ENCODE measurements at places on chromosomes 1 and 21.

DNA sequence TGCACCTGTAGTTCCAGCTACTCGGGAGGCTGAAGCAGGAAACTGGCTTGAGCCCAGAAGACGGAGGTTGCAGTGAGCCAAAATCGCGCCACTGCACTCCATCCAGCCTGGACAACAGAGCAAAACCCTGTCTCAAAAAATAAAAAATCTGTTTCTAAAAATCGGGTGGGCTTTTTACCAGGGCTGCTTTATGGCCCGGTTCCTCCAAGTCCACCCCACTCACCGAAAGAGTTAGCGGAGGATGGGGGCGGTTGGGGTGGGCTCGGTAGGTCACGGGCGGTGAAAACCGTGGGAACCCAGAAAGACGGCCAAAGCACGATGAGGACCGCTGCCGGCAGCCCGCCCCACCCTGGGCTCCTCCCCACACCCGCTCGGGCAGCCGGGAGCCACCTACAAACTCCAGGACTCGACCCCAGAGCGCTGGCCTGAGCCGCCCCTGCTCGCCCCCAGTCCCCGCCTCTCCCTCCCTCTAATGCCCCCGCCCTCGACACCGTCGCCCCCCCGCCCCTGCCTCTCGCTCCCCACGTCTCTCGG, 846 bp upstream of the PER3 start:
- peak; percentile 19 for DNase-seq

DNA sequence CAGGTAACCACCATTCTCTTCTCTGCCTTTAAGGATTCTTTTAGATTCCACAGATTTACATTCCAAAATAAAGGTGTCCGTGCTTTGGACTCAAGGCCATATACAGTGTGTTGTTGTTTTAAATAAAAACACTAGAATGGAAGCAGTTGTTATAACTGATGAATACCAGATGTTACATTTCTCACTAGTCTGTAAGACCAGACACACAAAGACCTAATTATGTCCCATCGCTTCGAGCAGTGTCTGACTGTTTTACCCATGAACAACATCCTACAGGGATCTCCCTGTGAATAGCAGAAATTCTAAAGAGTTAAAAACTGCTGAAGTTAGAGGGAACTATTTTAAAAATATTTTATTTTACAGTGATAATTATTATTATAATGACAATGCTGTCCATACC, 574.7 kb upstream of the ZP4 start:
- no peak for DNase-seq

DNA sequence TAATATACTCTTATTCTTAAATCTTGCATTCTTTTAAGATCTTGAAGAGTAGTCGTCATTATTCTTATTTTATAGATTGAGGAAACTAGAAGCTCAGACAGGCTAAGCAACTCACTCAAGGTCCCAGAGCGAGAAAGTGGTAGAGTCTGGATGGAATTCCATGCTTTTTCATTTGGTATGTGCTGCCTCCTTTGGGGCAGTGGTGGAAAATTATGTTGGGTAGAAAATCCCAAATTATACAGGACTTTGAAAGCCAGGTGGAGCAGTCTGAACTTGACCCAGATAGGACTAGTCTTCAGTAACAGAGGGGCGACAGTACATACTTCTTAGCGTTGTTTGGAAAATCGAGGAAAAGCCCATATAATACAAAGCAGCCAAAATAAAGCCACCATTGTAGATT, 205.6 kb downstream of the ATG4C start:
- no peak for DNase-seq

DNA sequence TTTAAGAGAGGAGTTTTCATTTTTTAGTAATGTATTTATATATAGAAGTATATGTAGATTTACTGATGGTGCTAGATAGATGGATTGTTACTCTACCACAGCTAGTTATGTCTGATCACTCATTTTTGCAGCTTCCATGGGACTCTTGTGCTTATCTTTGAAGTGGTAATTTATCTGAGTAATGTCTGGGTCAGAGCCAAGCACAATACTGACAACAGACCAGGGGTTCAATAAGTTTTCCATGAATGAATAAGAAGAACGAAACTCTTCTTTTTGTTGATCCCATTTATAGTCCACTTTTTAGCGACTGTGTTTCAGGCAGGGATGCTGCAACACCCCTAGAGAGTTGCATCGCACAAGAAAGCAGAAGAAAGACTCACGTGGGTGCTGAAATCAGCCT, 935.2 kb downstream of the PLA2G4A start:
- no peak for DNase-seq

- no peak for DNase-seq
Measured at GRCh38 chr1:54297596-54298283, 97.8 kb downstream of the MRPL37 start.

DNA sequence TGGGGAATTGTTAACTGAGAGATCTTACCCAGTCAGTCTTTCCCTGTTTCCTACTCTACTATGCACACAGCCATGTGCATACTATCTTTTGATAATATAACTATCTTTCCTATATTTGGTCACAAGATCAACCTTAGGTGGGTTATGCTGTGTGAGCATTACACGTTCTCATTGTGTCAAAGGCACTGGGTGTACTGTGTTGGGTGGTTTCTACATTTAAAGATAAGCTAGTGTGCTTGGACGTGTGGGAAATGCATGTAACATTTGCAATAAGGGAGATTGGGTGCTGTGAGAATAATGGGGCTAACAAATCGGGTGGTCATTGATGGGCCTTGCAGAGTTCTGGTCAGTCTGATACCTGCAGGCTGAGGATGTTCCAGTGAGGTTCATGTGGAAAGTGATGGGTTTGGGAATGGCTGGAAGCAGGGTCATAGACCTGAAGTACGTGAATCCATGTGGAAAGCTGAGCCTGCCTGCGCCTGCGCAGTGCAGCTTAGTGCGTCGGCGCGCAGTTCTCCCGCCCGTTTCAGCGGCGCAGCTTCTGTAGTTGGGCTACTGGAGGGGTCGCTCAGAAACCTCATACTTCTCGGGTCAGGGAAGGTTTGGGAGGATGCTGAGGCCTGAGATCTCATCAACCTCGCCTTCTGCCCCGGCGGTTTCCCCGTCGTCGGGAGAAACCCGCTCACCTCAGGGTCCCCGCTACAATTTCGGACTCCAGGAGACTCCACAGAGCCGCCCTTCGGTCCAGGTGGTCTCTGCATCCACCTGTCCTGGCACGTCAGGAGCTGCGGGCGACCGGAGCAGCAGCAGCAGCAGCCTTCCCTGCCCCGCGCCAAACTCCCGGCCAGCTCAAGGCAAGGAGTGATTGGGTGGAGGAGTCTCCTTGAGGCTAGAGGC, at the start of gene MSH4:
MSH4 (plus strand) TSS at position 507 of the 897 bp plus-strand sequence; CDS start at position 611, 104 bp downstream.
- no peak for DNase-seq

DNA sequence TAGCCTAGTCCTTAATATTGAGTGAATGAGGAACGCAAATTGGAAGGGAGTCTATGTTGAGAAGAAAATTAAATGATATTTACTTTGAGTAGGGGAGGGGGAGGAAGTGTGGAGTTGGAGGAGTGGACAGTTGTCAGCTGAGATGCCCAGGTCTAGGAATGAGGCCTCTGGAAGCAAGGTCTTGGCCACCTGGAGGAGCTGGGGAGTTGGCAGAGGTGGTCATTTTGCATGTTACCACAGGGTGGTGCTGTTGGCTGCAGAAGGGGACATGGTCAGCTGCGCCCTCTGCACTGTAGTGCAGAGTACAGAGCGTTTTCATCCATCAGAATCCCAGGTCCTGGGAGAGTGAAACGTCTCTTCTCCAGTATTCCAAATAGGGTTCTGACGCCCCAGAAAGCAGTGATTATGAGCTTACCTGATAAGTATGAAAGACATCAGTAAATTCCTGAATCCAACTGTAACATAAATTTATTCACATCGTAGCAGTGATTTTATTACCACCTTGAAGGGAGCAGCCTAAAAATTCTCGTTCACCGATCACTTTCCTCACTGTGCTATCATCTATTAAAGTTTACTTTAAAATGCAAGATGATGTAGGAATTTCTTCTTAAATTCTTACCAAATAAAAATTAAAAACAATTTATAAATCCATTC, 13.8 kb downstream of the PARK7 start:
- peak; percentile 28 for DNase-seq

GRCh38 chr1:19495799-19496526, 10.6 kb upstream of the CAPZB start:
- no peak for DNase-seq
